ENCODE measurements at places on chromosomes 16 and 17. TPM values are rescaled to one million over a fixed set of nuclear protein-coding genes. Genes with fewer than 3 reads are reported as not detected.

DNA sequence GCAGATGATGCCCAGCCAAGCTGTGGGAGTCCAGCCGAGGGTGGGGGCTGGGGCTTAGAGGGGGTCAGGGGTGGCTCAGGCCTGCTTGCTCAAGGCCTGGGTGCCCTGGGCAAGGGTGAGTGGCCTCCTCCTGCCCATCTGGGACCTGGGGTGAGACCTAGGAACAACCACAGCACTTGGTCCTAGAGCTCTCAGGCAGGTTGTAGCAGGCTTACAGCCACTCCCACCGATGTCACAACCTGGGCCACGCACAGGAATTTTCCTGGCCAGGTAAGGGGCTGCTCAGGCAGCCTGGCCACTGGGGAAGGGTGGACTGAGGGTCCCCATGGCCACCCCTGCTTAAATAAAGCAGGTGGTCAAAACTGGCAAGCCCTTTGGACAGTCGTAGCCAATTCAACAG is 6.3 kb upstream of the SREBF1 start:
- DNase-seq = no peak

DNA sequence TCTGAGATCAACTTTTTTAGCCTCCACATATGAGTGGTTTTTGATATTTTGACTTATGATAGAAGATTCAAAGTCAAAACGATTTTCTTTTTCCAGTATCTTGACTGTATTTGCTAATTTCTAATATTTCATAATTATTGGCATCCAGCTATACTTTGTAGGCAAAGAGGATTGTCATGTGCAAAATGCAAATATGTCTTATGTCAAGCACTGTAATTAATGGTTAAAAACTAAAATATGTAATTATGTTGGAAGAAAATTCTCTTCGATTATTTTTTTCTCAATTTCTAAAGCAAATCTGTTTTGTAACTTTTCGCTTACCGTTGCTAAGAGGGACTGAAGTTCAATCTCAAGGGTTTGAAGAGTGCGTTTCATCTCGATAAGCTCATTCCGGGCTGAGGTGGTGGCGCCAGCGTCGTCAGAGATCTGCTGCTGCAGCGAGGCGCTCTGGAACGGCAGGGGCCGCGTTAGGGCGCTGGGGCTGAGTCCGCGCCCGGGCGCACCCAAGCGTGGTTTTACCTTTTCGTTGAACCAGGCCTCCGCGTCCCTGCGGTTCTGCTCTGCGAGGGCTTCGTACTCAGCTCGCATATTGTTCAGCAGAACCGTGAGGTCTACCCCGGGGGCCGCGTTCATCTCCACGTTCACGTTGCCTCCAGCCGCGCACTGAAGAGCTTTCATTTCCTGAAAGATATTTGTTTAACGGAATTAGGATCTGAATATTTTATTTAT is 3.0 kb downstream of the KRT27 start:
- no peak for DNase-seq

KRT20 gene
- not detected for total RNA-seq

KCNJ18 gene
- total RNA-seq = not detected

BCAS3 gene
- 2.3 TPM for total RNA-seq

ASPHD1 gene
- total RNA-seq = 3.8 TPM
